ENCODE measurements at places on chromosomes 11 and 22. TPM values are rescaled to one million over a fixed set of nuclear protein-coding genes. Genes with fewer than 3 reads are reported as not detected.

DNA sequence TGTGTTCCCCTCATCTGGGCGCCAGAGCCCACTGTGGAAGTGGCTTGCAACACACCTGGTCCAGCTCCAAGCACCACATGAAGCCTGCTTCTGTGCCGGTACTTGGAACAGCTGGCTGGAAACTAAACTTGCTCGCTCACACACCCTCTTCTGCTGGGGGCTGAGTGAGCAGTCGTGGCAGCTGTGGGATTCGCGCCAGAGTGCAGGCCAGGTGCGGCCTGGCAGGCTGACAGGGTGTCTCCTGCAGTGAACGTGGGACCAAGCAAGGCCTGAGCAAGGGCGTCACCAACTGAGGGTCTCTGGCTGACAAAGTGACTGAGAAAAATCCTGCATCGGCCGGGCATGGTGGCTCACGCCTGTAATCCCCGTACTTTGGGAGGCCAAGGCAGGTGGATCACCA, 15.2 kb downstream of the SMC1B start:
- no peak for DNase-seq

Gene TMEM223
- polyA plus RNA-seq, result 11.9 TPM

DNA sequence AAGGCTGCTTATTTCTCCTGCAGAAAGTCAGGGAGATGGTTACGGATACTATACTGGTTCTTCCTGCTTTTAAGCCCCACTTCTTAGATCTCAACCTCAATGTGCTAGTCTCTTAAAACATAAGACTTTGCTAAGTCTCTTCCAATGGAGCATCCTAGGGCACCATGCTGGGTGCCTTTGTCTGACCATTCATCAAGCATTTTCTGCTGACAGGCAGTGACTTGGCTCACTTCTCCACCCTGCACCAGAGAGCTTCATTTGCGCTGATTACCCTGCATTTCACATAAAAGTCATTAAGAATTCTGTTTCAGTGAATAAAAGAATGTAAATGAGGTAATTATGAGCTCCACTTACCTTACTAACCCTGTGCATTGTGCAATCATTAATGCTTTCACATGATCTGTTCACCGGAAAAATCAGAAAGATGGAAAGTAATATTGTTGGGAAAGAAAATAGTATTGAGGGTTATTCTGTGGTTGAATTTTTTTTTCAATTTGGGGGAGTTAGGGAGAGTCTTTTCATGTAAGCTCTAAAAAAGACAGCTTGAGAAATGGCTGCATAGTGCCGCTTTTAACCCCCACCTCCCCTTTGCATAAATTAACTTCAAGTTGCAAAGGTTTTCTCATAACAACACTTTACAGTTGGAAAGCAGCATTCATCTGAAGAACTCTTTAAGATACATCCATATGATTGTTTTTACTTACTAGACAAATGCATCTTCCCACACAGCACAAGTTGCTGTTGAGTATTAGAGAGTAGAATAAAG, 677.3 kb upstream of the KIRREL3 start:
- no peak for DNase-seq

DNA sequence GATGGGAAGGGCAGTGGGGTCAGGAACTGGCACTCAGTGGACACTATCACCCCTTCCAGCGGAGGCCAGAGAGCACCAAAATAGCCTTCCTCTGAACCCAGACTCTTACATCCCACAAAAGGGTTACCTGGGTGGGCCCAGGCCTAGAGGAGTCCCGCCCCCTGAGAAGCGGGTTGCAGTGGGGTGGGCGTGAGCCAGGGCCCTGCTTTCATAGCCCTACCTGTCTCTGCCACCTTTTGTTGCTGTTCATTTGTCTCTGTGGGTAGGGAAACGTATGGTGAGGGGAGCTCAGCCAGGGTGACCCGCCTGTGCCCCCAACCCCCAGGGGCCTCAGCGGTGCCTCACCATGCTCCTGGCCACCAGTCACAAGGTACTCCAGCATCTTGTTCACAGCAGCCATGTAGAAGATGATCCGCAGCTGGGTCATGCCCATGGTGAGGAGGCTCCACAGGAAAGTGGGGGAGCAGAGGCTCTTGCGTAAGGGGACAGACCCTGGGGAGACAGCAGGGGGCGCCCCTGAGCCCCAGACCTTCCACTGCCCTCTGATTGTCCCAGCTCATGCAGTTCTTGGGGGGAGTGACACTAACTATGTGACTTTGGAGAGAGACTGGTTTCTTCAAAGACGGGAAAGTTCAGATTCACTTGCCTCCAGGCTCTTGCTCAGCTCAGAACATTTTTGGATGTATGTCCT, 24.0 kb downstream of the SLC43A1 start:
- DNase-seq, result no peak

DNA sequence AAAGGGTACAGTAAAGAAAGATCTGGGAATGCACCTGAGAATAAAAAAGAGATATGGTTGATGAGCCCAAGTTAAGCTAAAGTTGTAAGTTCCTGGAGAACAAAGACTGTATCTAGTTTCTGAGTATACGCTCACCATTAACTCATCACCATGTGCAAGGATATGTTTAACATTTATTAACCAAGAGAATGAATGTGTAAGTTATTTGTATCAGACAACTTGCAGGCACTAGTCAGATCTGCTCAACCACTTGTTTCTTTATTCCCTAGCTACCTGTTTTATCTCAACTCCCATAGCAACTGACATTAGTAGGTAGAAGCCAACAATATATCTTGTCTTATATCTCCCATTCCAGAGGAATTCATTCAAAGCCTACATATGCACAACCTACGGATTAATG, 74.9 kb upstream of the KCNA4 start:
- DNase-seq, result no peak

DNA sequence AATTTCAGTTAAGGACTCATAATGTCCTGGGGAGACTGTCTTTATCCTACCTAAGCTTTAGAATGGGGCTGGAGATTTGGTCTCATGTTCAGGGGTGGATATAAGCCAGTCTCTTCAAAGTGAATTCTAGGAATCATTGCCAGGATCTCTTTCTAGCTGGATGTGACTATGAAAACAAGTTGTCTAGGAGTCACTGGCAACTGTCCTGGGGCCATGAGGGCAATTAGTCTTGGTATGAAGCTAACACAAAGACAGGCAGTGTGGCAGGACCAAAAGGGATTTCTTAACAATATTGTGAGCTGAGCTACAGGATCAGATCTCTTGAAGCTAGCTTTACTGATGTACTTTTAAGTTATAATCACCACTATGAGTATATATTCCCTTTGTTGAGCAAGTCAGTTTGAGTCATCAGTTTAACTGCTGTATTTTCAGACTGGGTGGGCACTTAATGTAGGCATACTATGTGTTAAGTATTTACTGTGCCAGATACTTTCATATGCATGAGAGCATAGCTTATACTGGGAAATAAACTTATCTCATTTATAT, 390.0 kb upstream of the CCDC90B start:
- no peak for DNase-seq

Gene APLP2
- 144 TPM for polyA plus RNA-seq

GRCh38 chr11:74283580-74284180, 27.8 kb downstream of the P4HA3 start:
- DNase-seq, result no peak

Measured in muscle of arm (tissue), 14 donors.